Spinal cord (tissue), 10 donors: ENCODE measurements at places on chromosomes 6 and 20. TPM values are rescaled to one million over a fixed set of nuclear protein-coding genes. Genes with fewer than 3 reads are reported as not detected.

DNA sequence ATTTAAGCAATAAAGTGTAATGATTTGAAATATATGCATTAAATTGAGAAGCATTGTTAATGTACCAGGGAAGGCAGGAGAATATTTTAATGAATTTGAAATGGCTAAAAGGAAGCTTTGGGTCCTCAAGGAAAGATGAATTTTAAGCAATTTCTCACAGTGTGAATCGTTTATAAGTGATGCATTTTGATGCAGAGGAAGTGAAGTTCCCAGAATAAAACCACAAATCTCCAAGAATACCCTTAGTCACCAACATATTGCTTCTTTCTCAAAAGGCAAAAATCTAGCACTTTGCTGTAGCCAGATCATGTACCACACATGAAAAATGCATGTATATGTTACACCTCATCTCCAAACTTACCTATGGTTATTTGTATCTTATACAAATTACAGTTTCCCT lies 11.7 kb downstream of the TPD52L1 start:
- no peaks in the 10 kb centered on the region for H3K27me3 ChIP-seq
- no peaks in the 10 kb centered on the region for H3K4me1 ChIP-seq
- no peaks in the 10 kb centered on the region for H3K36me3 ChIP-seq
- no peak overlapping the region for H3K4me3 ChIP-seq

DNA sequence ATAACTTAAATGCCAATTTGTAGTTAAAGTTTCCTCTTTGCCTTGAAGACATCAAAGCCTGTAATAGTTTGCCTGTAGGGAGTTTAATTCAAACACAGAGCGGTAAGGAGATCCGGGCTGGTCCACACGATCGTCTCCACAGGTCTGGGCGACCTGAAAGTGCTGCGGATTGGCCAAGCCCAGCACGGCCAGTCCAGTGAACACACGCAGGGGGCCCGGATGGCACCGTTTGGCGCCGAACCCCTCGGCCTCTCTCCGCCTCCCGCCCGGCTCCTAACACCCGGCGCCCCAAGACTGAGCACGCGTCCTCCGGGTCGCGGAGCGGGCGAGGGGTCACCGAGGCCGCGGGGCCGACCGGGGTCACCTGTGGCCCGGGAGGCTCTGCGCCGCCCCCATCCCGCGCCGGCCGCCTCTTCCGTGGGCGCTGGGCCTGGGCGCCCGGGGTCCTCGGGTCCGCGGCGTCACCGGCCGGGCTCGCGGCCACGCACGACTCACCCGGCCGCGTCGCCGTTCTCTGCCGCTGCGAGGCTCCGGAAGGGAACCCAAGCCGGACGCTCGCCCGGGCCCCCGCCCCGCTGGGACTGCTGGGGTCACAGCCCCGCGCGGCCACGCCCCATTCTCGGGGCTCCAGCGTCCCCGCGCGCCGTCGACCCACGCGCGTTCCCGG lies 481 bp downstream of the SERPINB6 start:
- no peak for DNase-seq
- no peaks in the 10 kb centered on the region for H3K27me3 ChIP-seq
- H3K4me3 ChIP-seq: peak overlapping the region; percentile 50
- H3K36me3 ChIP-seq: no peaks in the 10 kb centered on the region
- H3K4me1 ChIP-seq: peaks cover 15% of the 10 kb centered on the region

- H3K36me3 ChIP-seq: no peaks in the 10 kb centered on the region
- H3K27ac ChIP-seq: no peak overlapping the region
- no peak overlapping the region for H3K4me3 ChIP-seq
- no peak for DNase-seq
- H3K27me3 ChIP-seq: peaks cover 2% of the 10 kb centered on the region
Observed at GRCh38 chr20:51258582-51259165, 235.8 kb upstream of the KCNG1 start.

GRCh38 chr20:35767683-35768481 lies 3.9 kb upstream of the PHF20 start:
- DNase-seq: no peak
- H3K27me3 ChIP-seq: no peaks in the 10 kb centered on the region
- peaks cover 6% of the 10 kb centered on the region for H3K4me1 ChIP-seq
- H3K27ac ChIP-seq: peak overlapping the region; percentile 79
- H3K4me3 ChIP-seq: no peak overlapping the region
- H3K36me3 ChIP-seq: no peaks in the 10 kb centered on the region

Gene BNIP5
- polyA plus RNA-seq: not detected

Gene SOX18
- polyA plus RNA-seq: 8.7 TPM
